Thyroid gland (tissue), 4 donors: ENCODE measurements at places on chromosomes 12 and 14. TPM values are rescaled to one million over a fixed set of nuclear protein-coding genes. Genes with fewer than 3 reads are reported as not detected.

The DAAM1 gene
- 29.4 TPM for total RNA-seq

The SPX gene
- total RNA-seq, result 18.0 TPM

The CLEC12A gene
- total RNA-seq, result not detected

The NEUROD4 gene
- not detected for total RNA-seq

The LLPH gene
- 7.2 TPM for total RNA-seq

The LGMN gene
- total RNA-seq, result 226 TPM

- DNase-seq, result no peak
Observed at GRCh38 chr12:112370199-112370598, 12.0 kb downstream of the HECTD4 start.
